ENCODE measurements at places on chromosomes 2 and 18.

GRCh38 chr2:38615237-38615636 lies 12.5 kb upstream of the HNRNPLL start:
- no peak for DNase-seq

- DNase-seq: no peak
Measured at GRCh38 chr2:118417406-118418120, 329.3 kb downstream of the INSIG2 start.

DNA sequence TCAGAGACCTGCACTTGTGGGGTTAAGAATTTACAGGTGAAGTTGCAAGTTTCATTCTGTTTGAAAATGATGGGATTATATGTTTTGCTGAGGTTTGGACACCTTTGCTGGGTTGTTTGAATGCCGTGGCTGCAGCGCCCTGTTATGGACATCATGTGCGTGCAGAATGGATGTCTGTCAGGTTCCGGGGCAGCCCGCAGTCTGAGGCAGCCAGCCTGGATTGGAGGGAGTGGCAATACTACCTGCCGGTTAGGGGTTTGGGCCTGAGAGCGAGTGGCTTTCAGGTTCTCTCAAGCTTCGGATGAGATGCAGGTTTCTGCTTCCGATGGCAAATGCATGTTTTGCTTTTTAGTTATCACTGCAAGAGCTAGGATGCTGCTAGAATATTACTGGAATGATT lies 1.1 kb downstream of the CASP8 start:
- DNase-seq: no peak

DNA sequence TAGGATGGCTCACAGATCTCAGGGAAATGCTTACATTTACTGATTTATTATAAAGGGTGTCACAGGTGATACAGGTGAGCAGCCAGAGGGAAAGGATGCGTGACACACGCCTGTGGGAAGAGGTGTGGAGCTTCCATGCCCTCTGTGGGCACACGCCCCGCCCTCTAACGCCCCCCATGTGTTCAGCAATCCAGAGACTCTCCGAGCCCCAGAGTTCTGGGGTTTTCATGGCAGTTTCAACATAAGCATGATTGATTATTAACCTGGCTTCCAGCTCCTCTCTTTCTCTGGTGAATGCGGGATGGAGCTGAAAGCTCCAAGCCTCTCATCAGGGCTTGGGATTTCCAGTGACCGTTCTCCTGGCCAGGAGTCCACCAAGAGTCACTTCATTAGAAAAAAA lies 34.3 kb upstream of the ODC1 start:
- no peak for DNase-seq

DNA sequence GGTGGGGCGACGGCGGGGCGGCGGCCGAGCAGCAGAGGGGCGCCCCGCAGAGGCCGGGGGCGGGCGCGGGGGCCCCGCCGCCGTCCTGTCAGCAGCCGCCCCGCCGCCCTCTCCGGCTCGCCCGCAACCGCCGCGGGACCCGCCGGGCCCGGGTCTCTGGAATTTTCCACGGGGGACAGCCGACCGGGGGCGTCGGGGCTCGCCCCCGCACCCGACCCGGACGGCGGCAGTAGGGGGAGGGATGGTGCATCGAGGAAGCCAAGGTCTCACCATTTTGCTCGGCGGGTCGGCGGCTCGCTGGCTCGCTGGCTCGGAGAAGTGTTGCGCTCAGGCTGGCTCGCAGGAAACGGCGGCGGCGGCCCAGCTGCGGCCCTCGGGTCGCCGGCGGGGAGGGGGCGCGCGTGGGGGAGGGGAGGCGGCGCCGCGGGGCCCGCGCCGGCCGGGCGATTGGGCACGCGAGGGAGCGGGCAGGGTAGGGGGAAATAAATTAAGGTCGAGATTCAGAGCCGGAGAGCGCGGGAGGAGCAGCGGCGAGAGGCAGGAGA lies 405 bp downstream of the PPP3R1 start:
- DNase-seq: peak; percentile 37

DNA sequence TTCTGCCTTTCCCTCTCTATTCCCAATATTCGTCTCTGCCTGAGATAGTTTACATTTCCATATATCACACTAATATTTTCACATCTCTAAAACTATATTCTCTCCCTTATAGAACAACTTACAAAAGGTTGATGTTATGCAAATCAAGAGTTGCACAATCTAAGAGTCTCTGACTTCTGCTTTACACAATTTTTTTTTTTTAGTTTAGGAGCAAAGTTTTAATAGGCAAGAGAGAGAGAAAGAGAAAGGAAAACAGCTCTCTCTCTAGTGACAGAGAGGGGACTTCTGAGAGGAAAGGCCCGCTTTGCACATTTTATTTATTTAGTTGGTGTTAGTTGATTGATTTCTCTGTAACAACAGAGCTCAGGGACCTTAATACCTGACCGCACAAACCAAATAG lies 380.2 kb downstream of the TXNL1 start:
- DNase-seq: no peak

DNA sequence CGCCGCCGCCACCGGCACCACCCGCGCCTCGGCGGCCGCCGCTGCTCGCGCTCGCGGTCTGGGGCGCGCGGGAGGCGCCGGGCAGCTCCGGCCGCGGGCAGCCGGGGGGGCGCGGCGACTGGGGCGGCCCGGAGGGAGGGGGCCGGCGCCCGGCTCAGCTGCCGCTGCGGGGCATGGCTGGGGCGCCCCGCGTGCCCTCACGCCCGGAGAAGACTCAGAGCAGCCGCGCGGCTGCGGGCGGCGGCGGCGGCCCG lies 295 bp downstream of the GAREM1 start:
- DNase-seq: no peak

DNA sequence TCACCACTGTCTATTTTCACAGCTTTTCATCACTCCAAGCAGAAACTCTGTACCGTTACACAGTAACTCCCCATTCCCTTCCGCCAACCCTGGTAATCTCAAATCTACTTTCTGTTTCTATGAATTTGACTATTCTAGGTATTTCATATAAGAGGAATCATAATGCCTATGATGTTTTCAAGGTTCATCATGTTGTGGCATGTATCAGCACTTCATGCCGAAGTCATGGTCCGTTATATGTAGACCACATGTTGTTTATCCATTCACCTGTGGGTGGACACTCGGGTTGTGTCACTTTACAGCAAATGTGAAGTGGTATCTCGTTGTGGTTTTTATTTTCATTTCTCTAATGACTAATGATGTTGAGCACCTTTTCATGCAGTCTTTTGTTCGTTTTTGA lies 21.6 kb downstream of the CPSF3 start:
- no peak for DNase-seq

GRCh38 chr18:10689236-10690034 lies 163.6 kb downstream of the NAPG start:
- no peak for DNase-seq

DNA sequence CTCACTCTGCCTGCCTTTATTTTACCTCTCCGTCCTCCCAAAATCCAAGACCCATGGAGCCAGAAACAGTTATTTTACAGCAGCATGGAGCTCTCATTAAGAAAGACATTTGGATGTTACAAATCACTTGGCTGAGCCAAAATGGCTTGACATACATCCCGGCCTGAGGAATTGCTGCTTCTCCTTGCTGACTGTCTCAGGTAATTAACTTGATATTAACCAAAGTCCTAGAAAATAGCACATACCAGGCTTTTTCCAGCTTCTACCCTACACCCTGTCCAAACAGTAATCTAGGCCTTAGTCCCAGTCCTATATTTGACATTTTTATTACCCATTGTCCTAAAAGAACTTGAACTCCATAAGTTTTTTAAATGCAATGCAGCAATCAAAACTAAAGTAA lies 205.0 kb downstream of the TMX3 start:
- DNase-seq: no peak

DNA sequence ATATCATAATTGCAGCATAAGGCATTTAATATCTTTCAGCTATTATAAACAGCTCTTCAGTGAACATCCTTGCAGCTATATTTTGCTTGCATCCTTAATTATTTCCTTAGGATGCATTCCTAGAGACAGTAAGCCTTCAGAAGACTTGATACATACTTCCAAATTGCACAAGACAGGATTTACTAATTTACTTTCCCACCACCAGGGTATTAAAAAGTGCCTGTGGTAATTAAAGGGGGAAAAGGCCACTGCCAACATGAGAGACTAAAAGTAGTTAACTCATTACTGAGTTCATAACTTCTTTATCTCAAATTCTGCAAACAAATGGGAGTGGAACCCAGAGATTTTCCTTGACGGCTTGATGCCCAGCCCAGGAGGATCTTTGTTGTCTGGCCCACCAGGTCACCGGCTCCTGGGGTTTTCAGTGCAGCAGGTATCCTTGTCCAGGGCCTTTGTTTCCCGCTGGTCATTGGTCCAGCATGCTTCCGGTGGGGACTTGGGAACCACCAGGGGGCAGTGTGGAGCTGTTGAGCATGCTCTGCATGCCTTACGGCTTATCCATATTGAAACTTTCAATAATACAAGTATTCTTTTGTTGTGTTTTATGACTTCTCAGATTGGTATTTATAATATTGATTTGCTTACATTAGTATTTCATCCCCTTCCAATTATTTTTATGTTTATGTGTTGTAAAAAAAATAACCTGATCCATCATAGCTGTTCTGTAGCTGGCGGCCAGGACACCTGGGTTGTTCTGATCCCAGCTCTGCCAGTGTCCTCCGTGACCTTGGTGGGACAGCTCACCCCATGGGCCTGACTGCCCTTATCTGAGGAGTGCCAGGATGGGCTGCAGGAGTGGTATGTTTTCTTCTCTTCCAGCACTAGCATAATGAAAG lies 61.4 kb downstream of the TGOLN2 start:
- DNase-seq: peak; percentile 88

GRCh38 chr2:219759801-219760200 lies 132.4 kb downstream of the SLC4A3 start:
- no peak for DNase-seq

- DNase-seq: no peak
Measured at GRCh38 chr2:5851410-5851809, 159.2 kb downstream of the SOX11 start.

- DNase-seq: no peak
Measured at GRCh38 chr2:229650901-229651300, 63.5 kb downstream of the DNER start.

DNA sequence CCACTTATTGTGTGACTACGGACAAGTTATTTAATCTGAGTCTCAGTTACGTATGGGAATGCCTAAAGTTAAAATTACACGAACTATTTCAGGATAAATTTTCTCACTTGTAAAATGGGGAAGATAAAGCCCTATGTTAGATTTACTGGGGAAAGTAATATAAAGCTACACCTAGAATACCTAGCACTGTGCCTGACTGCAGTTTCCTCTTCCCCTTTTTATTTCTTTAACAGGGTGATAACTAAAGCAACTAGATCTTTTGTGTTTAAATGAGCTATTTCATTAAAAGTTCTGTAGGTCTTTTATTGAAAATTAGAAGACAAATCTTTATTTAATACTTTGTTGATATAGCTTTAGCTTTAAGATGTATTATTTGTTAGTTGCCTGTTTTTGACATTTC lies 5.0 kb downstream of the B3GNT2 start:
- DNase-seq: no peak

GRCh38 chr2:133849341-133849740 lies 281.1 kb upstream of the NCKAP5 start:
- no peak for DNase-seq

- no peak for DNase-seq
Measured at GRCh38 chr2:56812432-56812831, 628.6 kb downstream of the CCDC85A start.

- DNase-seq: no peak
Measured at GRCh38 chr18:59429608-59430007, 70.5 kb upstream of the LMAN1 start.

DNA sequence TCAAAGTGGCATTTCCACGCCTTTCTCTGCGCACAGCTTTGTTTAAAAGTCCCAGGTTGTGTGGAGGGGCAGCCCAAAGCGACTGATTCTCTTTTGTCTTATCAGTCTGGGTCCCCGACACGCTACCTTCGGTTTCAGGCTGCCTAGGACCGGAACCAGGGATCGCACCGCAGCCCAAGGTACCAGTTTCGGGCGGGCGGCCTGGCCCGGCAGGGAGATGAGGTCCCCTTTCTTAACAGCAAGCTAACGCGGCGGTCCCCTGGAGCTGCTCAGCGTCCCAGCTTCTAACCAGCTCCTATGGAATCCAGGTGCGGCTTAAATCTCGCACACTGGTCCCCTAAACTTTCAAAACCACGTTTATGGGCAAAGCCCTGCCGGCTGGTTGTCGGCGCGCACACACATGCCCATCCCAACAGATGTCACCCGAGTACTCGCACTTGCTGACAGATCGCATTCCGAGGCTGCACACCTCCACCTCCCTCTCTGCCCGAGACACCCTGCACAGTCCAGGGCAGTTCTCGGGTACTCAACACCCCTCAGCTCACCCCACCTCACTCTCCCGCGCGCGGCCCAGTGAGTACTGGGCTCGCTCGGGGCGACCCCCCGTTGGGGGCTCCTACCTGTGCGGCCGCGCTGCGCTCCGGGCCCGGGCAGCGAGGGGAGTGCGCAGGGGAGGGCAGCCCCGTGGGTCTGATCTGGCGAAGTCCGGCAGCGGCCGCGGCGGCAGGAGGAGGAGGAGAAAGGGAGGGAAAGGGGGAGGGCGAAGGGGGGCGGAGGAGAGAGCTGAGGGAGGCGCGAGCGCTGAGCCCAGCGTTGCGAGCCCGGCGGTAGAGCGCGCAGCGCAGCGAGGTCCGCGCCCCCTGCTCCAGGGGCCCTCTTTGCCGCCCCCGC lies at the start of gene EFEMP1:
Gene EFEMP1, minus strand, starts transcription at position 692 of the 891 bp plus-strand sequence. CDS start 1,342 bp downstream, outside the sequence.
- peak; percentile 78 for DNase-seq

DNA sequence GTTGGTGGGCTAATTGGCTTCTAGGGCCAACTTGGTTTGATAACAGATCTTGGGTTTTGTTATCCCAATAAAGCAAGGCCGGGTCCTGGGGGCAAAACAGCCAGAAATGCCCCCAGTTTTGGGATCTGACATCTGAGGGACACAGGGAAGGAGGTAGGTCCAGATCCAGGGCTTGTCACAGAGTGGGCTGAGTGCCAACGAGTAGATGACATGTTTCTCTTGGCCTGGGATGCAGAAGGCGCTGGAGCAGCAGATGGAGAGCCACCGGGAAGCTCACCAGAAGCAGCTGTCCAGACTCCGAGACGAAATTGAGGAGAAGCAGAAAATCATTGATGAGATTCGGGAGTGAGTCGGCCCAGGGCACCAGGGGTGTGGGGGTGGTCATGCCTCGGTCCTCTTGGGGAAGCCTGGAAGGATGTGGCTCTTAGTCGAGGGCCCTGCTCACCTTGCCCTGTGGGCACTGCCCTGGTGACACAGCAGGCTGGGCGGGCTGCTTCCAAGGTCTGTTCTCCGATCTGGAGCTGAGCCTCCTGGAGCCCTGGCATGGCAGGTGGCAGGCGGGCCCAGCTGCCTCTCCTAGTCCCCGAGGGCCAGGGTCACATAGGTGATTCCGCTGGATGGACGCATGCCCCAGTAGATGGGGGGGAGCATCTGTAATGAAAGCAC lies 40.2 kb upstream of the LYPD6B start:
- DNase-seq: no peak

GRCh38 chr18:9594823-9595596 lies 19.3 kb downstream of the PPP4R1 start:
- DNase-seq: no peak

- DNase-seq: no peak
Measured at GRCh38 chr2:177433402-177433801, 40.8 kb downstream of the AGPS start.

- no peak for DNase-seq
Measured at GRCh38 chr2:240966457-240966905, 31.9 kb upstream of the SNED1 start.
